ENCODE measurements at places on chromosomes 2 and 18. TPM values are rescaled to one million over a fixed set of nuclear protein-coding genes. Genes with fewer than 3 reads are reported as not detected.

DNA sequence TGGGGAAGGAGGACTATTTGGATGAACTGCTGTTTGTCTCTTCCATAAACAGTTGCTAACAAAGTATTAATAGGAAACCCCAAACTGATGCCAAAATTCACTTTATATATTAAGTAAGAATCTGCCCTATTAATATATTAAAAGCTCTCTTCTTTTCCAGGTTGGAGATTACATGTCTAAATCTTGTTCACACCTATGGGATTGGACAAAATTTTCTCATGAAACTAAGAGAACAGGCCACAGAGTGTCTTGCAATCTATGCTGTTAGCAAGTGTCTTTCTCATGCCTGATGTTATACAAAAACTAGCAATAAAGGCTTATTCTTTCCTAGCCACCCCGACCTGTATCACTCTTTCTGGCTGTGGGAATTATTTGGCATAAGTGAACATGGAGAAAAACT, 18.3 kb downstream of the ZEB2 start:
- no peak for DNase-seq

DNA sequence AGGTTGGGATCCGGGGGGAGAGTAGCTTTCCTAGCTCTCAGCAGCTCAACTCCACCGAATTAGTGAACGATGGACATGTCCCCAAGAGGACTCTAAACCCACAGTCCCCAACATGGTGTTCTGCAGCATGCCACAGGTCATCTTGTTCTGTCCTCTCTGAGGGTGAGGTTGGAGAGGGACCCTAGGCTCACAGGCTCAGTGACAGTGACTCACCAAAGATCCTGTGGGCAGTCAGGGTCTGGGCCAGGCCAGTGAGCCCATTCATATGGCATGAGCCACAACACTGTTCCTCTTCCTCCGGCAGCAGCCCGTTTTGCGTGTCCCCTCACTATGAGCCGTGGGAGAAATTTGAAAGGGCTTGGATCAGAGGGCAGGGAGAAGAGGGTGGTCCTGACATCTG, 2.8 kb upstream of the SLC20A1 start:
- no peak for DNase-seq

DNA sequence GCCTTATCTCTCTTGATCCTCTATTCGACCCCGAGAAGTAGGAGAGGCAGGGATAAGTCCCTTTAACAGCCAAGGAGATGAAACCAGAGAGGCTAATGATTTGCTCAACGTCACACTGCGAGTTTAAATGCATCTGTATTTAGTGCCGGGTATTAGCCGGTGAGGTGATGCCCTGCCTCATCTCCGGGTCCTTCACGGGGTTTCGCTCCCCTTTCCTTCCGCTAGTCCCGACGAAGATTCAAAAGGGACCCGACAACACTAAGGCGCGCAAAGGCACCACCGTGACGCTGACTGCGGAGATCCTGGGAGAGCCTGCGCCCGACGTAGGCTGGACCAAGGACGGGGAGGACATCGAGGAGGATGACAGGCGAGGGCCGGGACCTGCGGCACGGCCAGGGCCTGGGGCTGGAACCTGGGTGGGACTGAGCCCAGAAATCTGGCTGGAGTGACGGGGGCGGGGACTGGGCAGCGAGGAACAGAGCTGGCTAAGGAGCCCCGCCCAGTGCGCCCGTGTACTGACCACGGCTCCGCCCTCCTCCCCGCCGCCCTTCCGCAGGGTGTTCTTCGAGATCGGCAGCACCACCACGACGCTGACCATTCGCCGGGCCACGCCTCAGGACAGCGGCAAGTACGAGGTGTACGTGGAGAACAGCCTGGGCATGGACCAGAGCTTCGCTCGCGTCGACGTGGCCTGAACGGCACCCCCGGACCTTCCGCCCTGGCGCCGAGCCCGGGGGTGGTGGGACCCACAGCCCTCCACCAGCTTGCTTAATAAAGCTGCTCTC, 1.0 kb upstream of the GMPPA start:
- peak; percentile 77 for DNase-seq

- no peak for DNase-seq
Observed at GRCh38 chr2:16622399-16622968, 43.1 kb downstream of the CYRIA start.

- DNase-seq, result peak; percentile 53
Observed at GRCh38 chr2:219448776-219449341, 14.2 kb downstream of the SPEG start.

DNA sequence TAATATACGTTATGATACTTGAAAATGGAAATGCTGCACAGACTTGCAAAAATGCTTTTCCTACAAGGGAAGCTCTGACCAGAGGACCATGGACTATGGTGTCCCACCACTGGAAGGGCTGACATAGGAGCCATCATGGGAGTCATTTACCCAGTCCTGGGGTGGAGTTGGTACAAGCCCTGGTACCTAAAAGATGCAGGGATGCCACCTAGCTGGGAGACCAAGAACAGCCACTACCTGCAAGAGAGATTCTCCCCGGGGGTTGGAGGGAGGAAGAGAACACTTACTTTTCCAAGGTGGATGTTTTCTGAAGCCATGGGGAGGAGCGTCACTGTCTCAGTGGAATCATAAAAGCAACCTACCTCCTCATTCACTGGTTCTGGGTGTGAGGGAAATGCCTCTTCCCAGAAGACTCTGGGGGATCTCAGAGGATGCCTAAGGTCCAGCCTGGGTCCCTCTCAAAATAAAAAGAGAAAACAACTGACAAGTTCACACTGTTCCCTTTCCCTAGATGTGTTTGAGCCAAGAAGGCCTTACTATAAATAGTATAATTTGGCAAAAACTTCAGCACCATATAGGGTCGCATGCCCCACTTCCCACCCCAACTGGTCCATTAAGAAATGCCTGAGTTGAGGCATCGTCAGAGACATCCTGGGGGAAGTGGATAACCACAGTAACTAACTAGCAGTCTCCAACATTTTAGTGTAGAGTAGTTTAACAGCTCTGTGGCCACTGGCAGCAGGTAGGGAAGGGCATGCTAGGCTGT, 39.9 kb downstream of the REEP1 start:
- no peak for DNase-seq

DNA sequence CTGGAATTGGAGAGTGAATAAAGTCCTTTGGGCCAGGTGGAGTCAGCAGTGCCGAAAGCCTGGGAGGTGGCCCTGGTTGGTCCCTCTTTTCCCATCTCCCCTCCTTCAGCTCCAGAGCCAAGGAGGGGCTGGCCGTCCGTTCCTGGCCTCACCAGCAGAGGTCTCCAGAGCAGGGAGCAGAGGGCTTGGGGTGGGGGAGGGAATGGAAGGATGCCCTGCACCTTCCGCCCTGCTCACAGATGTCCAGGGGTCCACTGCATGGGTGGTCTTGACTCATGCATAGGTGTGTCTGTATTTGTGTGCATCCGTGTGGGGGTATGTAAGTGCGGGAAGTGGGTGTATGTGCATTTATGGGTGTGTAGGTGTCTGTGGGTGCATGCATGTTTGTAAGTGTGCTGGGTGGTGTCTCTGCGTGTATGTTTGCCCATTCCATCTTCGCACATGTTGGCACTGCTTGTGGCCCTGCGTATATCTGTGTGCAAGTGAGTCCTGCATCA, 201.8 kb downstream of the ZFP36L2 start:
- DNase-seq, result peak; percentile 83

GRCh38 chr2:231642631-231643494, 50.2 kb downstream of the TEX44 start:
- DNase-seq, result no peak

DNA sequence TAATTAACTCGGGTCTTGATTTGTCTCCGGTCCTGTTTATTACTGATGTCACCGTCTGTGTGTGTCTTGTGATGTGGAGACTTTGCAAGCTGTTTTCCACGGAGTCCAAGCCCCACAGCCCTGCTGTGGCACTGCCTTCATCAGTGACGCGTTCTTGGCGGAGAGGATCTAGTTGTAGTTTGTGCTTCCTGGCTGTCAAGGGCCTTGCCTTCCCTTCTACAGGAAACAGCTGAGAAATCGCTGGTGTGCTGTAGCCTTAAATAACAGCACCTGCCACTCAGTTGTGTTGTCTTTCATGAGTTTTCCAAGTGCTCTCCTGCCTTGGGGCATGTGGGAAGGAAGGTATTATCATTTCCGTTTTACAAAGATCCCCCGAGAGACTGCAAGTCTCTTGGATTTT, 26.3 kb downstream of the CTIF start:
- no peak for DNase-seq

The HTR2B gene
- not detected for total RNA-seq

The OTX1 gene
- 0.15 TPM for total RNA-seq

The GALR1 gene
- 0.49 TPM for total RNA-seq

The LRATD1 gene
- total RNA-seq, result 19.4 TPM

The SCTR gene
- not detected for total RNA-seq
